Activated CD4-positive, alpha-beta memory T cell treated with anti-CD3 and anti-CD28 coated beads, Interleukin-2, amount 10 ng/mL, durations not matched to agents 7 days and 5 days (primary cell): ENCODE measurements at places on chromosomes 16 and 17.

DNA sequence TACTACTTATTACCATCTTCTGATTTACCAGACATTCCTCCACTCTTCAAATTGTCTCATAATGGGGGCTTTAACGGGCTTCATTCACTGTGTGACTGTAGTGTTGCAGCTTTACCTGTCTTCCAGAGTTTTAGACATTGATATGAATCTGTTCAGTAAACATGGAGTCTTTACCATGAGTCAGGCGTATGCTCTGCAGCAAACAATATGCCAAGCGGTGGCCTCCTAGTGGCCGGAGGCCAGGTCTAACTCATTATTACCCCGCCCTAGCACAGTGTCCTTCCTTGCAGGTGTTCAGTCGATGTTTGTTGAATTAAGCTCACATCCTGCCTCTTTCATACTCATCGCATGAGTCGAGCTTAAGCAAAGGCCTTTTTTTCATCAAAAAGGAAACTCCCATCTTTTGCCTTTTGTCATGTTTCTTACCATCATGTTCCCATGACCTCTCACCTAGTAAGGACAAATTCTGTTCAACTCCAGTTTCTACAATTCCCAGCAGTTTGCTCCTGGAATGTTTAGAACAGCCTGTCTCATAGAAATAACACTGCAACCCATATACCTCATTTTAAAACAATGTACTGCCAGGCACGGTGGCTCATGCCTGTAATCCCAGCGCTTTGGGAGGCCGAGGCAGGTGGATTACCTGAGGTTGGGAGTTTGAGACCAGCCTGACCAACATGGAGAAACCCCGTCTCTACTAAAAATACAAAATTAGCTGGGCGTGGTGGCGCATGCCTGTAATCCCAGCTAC is 39.4 kb downstream of the TUBD1 start:
- peak; percentile 69 for DNase-seq

DNA sequence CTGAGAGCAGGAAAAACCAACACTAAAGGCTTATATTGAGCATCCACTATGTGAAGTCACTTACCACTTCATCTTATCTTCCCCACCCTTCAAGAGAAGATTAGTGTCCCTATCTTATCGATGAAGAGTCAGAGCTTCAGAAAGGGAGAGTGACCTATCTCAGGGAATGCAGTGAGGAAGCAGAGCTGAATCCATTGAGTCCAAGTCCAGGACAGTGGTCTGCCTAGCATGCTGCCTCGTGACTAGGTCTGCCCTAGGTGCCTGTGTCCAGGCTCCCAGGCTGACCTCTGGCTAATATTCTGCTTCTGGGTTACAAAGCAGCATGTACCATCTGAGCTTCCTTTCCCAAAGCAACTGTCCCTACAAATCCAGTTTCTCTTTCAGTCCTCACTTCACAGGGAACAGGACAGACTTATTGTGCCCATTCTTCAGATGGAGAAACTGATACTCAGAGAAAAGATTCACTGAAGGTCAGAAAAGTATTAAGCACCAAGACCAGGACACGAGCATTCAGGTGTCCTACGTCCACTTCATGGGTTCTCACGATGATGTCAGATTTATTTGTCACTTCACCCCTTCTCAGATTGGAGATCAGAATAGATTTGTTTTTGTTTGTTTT is 13.3 kb upstream of the FZD2 start:
- no peak for DNase-seq

- DNase-seq = peak; percentile 46
Observed at GRCh38 chr16:727291-727977, 528 bp downstream of the HAGHL start.

- no peak for DNase-seq
Observed at GRCh38 chr17:42989141-42989540, 8.8 kb downstream of the RUNDC1 start.

DNA sequence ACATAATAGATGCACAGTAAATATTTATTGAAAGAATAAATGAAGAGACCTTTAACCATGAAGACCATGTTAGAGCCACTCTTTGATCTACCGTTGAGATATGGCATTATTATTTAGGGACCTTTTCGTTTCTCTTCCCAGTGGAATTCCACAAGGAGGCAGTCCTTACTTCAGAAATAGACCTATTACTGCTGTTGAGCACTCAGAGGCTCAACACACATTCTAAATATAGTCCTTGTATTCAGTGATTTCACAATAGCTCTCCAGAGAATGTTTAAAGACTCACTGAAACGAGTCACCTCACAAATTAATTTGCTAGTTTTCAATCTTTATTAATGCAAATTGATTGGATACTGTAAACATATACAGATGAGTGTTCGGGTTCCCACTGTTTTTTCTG is 603.8 kb downstream of the CDH8 start:
- no peak for DNase-seq

DNA sequence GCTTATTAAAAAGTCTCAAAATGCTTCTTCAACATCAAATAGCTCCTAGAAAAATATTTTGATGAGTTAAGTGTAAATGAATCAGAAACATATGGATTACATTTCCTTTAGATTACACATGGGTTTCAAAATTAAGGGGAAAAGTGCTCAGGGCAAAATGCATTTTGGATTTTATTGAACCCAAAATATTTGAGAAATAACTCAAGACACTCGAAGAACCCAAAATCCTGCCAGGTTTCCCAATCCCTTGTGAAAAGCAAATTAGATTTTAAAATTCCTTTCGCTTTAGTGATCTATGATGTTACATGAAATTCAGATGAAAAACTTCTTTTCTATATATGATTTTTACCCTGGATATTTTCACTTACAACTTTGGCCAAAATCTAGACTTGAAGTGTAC is 847.4 kb upstream of the SOX9 start:
- DNase-seq = no peak

- peak; percentile 2 for DNase-seq
Observed at GRCh38 chr17:8859804-8860430, 7.6 kb downstream of the PIK3R6 start.

GRCh38 chr16:78836802-78837491 is 737.5 kb downstream of the WWOX start:
- DNase-seq = no peak

DNA sequence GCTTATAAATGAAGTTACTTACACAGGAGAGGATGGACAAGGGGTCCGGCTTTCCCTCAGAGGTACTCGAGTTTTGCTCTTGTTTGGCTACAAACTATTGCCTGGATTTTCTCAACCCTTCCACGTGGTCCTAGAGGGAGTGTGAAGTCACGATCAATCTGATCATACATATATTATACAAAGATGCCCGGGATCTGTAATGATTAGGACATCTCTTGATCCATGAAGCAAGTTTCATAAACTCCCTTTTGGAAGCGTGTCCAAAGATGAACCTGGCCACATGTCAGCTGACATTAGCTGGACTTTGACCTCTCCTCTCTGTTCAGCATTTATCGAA is 2.3 kb upstream of the CDH11 start:
- DNase-seq = no peak

- DNase-seq = no peak
Observed at GRCh38 chr17:16255481-16255921, 38.5 kb downstream of the PIGL start.

DNA sequence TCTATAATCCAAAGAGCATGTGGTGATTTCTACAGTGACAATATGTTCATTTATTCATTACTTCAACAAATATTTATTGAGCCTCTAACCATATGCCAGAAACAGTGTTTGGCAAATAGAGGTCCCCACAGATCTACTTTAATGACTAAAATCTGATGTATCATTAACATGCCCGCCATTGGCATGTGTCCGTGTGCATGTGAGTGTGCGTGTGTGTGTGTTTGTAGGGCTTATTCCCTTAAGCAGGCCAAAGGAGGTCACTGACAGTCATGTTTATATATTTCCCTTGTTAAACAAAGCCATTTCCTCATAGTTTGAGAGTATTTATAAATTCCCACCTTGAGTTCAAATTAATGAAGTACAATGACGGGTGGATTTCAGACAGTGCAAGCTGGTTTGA is 174.4 kb upstream of the IRX6 start:
- no peak for DNase-seq

DNA sequence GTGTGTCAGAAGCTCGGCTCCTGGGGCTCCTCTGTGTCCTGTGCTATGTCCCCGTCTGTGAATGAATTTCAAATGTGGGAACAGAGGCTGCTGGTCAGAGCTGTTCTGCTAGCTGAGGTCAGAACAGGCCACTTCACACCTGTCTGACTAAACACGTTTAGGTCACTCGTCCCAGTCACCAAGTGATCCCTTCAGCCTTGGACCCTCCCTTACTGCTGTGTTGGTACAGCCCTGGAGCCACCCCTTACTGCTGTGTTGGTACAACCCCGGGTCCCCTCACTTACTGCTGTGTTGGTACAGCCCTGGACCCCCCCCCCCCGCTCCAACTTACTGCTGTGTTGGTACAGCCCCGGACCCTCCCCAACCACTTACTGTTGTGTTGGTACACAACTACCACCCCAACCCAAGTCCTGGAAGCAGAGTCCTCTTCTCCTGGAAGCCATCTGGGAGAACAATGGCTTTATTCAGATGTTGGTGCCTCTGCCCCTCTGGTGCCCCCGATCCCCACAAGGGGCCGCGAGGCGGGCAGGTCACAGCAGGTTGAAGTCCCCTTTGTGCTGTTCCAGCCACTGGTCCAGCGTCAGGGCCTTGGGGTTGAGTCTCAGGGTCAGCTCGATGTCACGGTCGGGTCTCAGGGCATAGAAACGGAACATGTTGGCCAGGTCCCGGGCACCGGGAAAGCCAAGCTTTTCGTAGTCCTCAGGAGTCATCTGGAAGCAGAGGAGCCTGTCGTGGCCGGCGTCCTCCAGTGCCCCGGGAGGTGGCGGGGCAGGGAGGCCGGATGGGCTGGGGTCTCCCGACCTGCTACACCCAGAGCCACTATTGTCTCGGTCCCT is 13.0 kb downstream of the NMRAL1 start:
- DNase-seq = no peak

DNA sequence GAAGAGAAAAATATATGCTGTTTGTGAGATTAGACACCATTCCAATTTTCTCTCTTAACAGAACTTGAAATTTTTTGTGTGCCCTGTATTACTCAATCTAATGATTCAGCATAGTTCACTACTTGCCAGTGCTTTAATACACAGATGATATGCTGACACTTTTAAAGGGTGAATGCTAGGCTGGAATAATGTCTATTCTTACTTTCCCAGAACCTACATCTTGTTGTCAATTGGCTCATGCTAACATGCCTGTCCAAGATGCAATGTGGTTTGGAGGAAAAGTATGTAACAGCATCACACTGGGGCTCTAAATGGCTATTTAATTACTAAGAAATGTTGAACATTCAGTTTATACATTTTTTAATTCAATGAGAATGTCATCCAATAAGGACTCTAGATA is 7.6 kb upstream of the MAP2K6 start:
- DNase-seq = no peak

DNA sequence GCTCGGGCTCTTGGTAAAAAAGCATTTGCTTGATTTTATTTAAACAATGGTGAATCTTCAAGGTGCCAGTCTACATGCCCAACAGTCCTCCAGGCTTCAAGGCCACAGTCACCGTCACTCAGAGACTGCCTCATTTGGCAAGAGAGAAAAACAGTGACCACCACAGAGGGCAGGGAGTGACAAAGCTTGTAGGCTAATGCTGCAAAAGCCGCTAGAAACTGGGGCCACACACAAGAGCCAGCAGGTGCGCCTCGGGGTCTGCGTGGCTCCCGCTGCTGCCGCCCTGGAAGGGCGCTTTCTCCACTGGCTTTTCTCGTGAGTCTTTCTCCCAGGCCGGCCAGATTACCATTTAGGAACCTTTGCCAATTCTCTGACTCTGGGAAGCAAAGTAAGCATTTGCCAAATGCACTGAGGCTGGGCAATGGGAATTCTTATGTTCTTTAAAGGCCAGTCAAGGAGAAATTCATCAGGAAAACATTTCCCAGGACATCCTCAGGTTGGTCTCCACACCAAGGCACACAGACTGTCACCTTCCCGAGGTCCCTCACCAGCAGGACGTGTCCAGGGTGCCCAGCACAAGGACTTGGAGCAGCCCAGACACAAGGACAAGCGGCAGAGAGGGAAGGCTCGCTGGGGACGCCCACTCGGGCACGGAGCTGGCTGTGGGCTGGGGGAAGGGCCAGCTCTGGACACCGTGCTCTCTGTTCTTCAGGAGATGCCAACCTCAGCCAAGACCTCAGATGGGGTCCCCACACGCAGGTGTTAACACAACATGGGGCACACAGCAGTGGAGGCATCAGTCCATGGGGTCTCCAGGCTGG is 12.5 kb upstream of the C16orf95 start:
- no peak for DNase-seq
